Muscle of arm (tissue), 14 donors: ENCODE measurements at places on chromosomes 13 and 19.

GRCh38 chr19:28881616-28882015, 331.3 kb downstream of the UQCRFS1 start:
- DNase-seq, result no peak

- DNase-seq, result no peak
Measured at GRCh38 chr13:25067064-25067463, 28.9 kb upstream of the PABPC3 start.

GRCh38 chr13:83876546-83876945, 5.7 kb downstream of the SLITRK1 start:
- DNase-seq, result no peak

DNA sequence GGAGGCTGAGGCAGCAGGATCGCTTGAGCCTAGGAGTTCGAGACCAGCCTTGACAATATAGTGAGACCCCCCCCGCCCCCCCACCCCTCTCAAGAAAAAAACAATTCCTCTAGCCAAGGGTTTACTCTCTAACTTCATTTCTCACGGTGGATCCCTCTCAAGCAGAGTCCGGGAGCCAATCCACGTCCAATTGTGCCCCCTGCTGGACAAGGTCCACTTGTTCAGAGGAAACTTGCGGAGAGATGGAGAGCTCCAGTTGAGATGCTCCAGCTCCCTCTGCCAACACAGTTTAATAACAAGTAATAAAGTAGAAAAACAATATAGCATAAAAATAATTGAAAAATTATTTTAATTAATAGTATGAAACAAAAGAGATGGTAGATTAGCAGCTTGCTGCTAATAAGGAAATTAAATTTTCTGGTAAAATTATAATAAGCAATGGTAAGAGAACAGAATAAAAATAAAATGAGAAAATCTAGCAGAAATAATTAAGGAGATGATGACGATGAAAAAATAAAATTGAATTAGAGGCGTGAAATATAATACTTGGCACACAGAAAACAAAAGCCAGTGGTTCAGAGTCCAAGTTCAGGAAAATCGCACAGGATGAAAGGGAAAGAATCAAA, 14.5 kb upstream of the SIGLEC14 start:
- DNase-seq, result peak; percentile 77

- no peak for DNase-seq
Measured at GRCh38 chr19:33294058-33294798, 8.1 kb downstream of the CEBPA start.

DNA sequence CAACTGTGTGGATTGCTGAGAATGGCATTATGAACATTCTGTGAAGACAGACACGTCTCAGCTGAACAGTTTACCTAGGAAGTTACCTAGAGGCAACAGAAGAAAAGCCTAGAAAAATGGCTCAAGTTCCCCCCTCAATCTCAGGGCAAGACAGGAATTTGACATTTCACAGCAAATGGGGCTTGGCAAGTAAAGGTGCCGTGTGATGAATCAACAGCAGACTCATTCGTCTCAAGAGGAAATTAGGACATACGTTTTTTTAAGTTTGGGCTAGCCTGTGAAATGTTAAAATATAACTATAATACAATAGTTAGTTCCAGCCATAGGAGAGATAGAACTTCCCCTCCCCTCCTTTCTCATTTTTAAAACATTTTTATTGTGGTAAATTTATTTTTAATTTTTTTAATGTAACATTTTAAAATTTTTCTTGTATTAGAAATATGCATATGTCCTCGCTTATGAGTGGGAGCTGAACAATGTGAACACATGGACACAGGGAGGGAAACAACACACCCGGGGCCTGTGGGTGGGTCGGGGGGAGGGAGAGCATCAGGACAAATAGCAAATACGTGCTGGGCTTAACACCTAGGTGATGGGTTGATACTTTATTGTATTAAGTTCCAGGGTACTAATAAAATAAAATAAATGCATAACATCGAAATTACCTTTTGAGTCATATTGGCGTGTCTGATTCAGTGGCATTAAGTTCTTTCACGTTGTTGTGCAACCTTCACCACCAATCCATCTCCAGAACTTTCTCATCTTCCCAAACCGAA, 116.0 kb downstream of the COL4A2 start:
- no peak for DNase-seq

- no peak for DNase-seq
Measured at GRCh38 chr13:81770868-81771505, 1430.1 kb upstream of the SPRY2 start.

- no peak for DNase-seq
Measured at GRCh38 chr13:19587635-19588300, 26.4 kb upstream of the TPTE2 start.

GRCh38 chr13:48892053-48892687, 83.5 kb upstream of the FNDC3A start:
- DNase-seq, result no peak

GRCh38 chr19:39759457-39760184, 19.0 kb upstream of the LEUTX start:
- DNase-seq, result no peak

DNA sequence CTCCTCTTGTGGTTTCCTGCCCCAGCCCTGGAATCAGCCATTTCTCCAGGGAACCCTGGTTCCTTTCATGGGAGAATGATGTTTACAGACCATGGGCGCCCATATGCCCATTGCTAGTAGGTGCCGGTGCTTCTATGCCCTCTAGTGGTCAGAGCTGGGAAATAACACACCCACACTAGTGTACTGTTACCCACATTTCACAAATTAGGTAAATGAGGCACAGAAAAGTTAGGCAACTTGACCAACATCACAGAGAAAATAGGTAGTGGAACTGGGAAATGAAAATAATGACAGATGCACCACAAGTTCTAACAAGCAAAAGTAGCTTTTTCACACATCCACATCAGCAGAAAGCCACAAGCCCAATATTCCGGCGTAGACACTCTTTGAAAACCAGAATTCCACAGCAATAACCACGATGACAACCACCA, 1.3 kb upstream of the CEACAM3 start:
- DNase-seq, result no peak

DNA sequence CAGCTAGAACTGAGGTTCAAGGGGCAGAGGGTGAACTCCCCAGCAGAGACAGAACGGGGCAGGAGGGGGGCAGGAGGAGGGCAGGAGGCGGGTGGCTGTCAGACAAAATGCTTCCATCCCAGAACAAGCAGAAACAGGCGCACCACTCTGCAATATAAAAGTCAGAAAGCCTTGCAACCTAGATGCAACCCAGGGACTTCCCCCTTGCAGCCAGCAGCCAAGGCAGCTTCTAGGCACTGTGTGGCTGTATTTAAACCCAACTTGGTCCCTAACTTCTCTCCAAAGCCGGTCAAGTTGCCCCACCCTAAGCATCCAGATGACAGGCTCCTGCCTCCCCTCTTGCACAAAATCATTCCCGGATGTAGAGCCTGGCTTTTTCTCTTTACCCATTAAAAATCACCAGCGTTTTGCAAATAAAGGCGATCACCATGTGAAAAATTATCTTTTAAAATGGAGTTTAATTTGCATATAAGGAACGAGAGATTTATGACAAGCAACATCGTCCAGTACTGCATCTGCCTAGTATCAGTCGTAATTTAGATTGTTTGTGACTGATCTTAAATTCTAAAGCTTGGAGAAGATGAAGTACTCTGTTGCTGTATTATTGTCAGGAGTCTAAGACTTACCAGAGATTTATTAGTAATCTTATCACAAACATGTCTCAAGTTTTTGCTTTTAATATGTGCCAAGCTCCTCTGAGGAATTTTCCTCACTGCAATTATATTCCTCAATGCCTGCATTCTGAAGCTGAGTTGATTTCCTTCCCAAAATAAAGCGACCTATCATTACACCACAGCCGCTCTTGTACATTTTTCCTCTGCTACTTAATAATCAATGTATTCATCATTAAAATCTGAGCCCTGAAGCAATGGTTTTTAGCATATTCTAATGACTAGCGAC, 307.1 kb upstream of the ZNF507 start:
- no peak for DNase-seq

- no peak for DNase-seq
Measured at GRCh38 chr19:35363711-35364425, 5.6 kb downstream of the FFAR3 start.

DNA sequence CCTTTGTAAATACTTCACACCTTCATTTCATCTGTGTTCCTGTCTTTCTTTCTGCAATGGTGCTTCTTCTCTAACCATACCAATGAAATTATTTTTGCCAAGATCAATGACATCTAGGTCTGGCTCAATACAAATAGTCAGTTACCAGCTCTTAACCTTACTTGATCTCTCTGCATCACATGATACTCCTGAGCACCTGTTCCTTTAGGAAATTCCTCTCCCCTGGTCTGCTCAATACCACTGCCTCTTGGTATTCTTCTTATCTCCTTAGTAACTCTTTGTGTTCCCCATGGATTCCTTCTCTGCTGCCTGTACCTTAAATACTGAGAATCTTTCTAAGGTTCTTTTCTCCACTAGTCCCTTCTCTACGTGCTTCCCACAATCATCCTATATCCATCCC, 25.9 kb downstream of the SOHLH2 start:
- no peak for DNase-seq

GRCh38 chr13:74907788-74908187, 574.2 kb downstream of the TBC1D4 start:
- DNase-seq, result no peak

- DNase-seq, result no peak
Measured at GRCh38 chr19:35993923-35994598, 927 bp upstream of the SDHAF1 start.

- DNase-seq, result no peak
Measured at GRCh38 chr19:58570770-58571574, 2.2 kb downstream of the MZF1 start.

DNA sequence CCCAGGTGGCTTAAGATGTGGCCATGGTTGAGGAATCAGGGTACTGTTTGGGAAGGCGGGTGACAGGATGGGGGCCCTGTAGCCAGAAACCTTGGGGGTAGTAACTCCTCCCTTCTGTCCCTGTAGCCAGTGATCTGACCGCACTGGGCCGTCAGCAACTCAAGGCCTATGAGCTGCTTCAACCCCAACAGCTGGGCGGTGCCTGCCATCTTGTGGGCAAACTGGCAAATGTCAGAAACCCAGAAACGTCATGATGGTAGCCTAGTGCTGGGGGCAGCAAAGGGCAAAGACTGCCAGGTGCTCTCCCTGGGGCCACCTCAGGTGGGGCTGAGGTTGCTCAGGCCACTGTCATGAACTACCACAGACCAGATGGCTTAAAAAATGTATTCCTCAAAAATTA, 3.5 kb downstream of the COPE start:
- DNase-seq, result no peak
